ENCODE measurements at places on chromosomes 7 and 10. TPM values are rescaled to one million over a fixed set of nuclear protein-coding genes. Genes with fewer than 3 reads are reported as not detected.

ANKRD2 gene
- 0.33 TPM for total RNA-seq

DNA sequence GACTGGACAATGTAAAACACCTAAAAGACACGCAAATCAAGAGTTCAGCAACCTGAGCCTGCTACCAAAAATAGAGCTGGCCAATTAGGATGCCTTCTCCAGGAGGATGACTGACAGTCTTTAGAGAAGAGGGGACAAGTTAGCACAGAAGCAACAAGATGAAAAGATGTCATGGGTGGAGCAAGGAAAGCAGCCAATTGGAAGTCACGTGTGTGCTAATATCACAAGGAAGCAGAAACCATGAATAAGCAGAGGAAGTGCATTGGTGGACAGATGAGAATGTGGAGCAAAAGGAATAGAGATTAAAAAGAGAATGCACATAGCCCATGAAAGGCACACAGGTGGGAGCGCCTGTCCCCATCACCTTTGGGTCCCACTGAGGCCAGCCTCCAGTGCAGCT lies 148.1 kb downstream of the SLC25A13 start:
- DNase-seq = no peak

GRCh38 chr10:99266383-99266782 lies 30.7 kb upstream of the HPSE2 start:
- no peak for DNase-seq

NODAL gene
- total RNA-seq = 1.5 TPM

GRCh38 chr10:17616403-17617030 lies 657 bp downstream of the HACD1 start:
- peak; percentile 62 for DNase-seq

DNA sequence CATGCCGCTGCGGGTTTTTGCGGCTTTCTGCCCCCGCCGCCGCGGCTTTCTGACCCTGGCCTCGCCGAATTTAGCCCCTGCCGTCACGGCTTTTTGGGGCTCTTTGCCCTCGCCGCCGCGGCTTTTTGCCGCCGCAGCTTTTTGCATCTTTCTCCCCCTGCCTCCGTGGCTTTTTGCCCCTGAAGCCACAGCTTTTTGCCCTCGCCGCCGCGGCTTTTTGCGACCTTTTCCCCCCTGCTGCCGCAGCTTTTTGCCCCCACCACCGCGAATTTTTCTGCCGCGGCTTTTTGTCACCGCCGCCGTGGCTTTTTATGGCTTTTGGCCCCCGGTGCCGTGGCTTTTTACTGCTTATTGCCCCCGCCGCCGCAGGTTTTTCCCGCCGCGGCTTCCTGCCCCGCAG lies 636.5 kb downstream of the ZNF716 start:
- DNase-seq = no peak

DNA sequence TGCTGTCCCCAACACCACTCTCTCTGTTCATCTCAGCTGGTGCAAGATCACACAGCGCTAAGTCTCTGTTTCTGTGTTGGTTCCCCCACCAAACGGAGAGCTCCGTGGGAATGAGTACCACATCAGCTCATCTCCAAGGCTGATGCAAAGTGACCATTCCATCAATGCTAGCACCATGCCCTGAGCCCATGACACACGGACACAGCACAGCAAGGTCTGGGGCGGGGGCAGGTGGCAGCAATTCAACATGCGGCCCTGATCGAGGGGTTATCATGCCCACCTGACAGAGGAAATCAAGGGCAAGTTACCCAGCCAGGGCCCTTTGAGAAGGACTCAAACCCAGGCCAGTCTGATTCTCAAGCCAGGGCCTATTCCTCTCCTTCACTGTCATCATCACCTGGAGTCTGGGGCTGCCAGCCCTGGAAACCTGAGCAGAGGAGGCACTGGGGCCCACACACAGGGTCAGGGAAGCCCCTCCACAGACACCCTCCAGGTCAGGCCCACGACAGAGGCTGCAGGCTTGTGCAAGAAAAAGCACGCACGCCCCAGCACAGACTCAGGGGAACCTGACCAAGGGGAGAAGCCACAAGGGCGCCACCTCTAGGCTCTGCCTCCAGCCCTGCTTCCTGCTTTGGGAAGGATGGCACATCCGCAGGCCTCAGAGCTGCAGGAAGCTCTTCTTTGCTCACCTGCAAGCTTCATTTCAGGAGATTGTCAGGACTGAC lies 74.8 kb downstream of the GRID1 start:
- DNase-seq = peak; percentile 22

CD36 gene
- 3.8 TPM for total RNA-seq

MACC1 gene
- total RNA-seq = 0.69 TPM

SLC18A3 gene
- total RNA-seq = 0.72 TPM

- no peak for DNase-seq
Observed at GRCh38 chr7:100394077-100394476, 20.8 kb downstream of the PILRA start.

DNA sequence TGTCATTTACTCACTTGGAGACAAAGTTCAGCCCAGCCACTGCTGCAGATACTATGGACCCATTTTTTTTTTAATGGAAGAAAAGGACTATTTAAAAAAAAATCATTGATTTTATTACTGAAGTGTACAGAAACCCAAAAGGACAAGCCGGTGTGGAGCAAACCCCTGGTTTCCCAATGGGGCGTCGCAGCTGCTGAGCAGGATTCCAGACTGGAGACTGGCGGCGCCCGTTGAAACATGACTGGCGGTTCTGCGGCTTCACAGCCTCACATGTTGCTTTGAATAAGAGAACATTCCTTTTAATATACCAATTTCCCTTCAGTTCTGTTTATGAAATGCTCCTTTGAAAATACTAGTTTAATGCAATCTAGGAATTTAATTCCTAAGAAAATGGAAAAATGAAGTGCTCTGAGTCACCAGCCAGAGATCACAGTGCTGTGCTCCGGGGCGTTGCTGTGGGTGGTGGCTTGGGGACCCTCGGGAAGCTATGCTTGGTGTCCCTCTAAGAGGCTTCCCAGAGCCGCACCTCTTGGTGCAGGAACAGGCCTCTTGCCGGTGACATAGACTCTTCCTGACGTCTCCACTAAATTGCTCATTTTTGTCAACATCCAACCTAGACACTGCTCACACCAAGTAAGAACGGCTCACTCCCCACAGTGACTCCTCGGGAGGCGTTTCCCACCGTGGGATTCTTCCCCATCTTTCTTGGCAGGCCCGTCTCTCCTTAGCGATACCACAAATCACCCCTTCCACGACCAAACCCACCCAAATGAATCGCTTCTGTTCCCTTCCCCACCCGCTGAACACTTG lies 12.0 kb upstream of the VIPR2 start:
- DNase-seq = no peak

GRCh38 chr7:129670656-129671055 lies 59.1 kb downstream of the NRF1 start:
- DNase-seq = no peak

AHR gene
- total RNA-seq = 73.9 TPM

DNA sequence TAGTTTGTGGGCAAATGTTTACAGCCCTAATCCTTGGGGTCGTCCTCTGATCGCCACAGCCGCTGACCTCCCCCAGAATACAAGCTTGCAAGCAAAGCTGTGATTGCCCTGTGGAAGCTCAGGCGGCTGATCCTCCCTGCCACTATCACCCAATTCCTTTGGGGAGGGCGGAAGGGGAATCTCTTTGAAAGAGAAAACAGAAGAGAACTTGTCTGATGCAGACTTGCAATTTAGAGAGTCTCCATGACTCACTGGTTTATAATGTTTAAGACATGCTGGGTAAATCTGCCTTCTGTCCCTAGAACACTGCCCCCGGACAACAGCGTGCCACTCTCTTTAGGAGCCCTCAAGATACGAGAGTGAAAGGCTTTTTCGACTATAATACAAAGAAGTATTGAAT lies 75.5 kb downstream of the NRP1 start:
- DNase-seq = no peak

DNA sequence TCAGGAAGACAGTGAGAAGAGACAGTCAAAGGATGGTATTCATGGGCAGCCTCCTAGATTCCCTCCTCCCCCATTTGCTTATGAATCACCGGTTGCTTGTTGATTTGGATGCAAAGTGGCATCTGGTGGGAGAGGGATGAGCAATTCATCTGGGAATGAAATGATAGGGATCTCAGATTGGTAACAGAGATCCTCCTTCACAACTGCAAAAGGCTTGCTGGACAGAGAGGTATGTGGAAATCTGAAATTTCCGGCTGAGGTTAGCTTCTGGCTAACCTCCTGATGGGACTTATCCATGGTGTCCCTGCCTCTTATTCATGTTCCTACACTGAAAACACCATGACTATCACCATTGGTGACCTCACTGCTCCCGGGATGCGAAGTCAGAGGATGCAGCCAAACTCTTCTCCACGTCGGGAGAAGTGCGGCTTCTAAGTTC lies 48.4 kb upstream of the PODXL start:
- DNase-seq = no peak

GIMAP8 gene
- total RNA-seq = 143 TPM

- no peak for DNase-seq
Observed at GRCh38 chr7:38844952-38845563, 63.9 kb downstream of the VPS41 start.

Measured in endothelial cell (in vitro differentiated cells).